NT2/D1 (cell line): ENCODE measurements at places on chromosomes 16 and 17.
A peak's percentile ranks its signal among the peaks of the same experiment; 100 is the strongest.

DNA sequence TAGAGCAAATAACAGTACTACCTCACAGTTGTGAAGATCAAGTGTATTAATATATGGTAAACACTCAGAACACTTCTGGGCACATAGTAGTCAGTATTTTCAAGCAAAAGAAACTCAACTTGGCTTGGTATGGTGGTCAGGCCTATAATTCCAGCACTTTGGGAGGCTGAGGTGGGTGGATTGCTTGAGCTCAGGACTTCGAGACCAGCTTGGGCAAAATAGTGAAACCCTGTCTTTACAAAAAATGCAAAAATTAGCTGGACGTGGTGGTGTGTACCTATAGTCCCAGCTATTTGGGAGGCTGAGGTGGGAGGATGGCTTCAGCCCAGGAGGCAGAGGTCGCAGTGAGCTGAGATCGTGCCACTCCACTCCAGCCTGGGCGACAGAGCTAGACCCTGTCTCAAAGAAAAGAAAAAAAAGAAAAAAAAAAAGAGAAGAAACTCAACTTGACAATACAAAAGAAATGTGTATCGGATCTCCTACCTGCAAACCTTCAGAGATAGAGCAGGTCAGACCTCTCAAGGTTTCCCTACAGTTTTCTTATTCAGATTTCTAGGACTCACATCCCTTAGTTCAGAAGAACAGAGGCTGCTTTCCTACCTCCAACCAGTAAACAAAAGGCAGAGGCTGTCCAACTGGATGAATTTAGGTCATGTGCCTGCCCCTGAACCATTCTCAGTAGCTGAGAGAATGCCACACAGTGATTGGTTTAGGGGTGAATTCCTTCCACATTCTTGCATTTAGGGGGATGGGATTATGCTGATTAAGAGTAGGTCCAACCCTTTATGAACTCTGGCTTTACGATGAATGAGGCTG lies 1.7 kb upstream of the KPNA2 start:
- DNase-seq: peak; percentile 87

- DNase-seq: no peak
Observed at GRCh38 chr16:73050201-73051099, 2.5 kb upstream of the ZFHX3 start.

DNA sequence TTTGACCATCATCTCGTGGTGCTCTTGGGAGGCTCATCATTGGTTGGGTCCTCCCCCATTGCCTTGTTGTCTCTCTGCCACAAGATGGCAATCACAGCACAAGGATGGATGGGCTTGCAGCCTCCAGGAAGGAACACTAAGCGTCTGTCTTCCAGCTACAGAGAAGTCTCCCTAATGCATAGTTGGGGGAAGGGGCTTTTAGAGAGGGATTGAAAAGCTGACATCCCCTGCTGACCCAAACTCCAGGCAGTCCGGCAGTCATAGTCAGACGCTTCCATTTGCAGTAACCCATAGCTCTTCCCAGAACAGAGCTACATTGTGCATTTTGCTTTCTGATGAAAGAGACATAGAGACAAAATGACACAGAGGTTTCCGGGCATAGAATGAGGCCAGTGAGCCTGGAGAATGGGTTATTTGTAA lies 111.4 kb downstream of the UTP18 start:
- DNase-seq: peak; percentile 67

GRCh38 chr17:7352503-7352889 lies 534 bp downstream of the KCTD11 start:
- no peak for DNase-seq

GRCh38 chr16:22077700-22078313 lies 14.5 kb upstream of the VWA3A start:
- DNase-seq: peak; percentile 38

- DNase-seq: no peak
Observed at GRCh38 chr16:57801098-57801808, 1.0 kb downstream of the KIFC3 start.

GRCh38 chr17:7436556-7437368 lies 1.5 kb downstream of the TMEM102 start:
- DNase-seq: peak; percentile 63

DNA sequence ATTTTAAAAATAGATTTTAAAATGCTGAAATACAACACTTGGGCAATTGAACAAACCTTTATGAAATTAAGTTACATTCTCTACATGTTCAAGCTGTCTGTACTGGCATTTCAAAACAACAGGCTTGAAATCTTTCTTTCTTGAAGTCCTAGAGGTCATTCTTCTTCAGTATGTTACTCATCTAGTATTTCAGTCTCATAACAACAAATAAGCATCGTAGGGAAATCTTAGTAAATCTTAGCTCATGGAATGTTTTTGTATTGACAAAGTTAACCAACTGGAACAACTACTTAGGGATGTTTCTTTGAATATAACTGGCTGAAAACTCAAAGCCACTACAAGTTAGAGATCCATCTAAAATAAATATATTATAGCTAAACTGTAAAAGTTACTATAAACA lies 96.6 kb downstream of the KIF2B start:
- no peak for DNase-seq

GRCh38 chr16:70747703-70748631 lies 53.0 kb downstream of the VAC14 start:
- DNase-seq: no peak

GRCh38 chr16:28875134-28876018 lies 2.9 kb upstream of the ATP2A1 start:
- DNase-seq: no peak

DNA sequence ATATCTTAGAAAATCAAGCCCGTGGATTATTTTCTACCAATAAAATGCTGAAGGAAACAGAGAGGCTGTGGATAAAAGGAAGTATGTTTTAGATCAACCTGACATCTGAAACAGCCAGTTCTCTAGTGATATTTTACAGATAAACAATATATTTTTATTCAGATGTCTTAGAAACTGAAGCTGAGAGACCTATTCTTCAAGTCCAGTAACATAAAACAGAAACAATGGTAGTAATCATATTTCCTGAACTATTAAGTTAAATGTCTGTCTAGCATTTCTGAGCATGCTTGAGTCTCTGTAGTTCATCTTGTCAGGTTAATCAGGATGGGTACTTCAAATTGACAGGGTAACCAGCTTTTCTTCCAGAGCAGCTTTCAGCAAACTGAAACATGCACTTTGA lies 449.6 kb upstream of the TOM1L1 start:
- DNase-seq: no peak

DNA sequence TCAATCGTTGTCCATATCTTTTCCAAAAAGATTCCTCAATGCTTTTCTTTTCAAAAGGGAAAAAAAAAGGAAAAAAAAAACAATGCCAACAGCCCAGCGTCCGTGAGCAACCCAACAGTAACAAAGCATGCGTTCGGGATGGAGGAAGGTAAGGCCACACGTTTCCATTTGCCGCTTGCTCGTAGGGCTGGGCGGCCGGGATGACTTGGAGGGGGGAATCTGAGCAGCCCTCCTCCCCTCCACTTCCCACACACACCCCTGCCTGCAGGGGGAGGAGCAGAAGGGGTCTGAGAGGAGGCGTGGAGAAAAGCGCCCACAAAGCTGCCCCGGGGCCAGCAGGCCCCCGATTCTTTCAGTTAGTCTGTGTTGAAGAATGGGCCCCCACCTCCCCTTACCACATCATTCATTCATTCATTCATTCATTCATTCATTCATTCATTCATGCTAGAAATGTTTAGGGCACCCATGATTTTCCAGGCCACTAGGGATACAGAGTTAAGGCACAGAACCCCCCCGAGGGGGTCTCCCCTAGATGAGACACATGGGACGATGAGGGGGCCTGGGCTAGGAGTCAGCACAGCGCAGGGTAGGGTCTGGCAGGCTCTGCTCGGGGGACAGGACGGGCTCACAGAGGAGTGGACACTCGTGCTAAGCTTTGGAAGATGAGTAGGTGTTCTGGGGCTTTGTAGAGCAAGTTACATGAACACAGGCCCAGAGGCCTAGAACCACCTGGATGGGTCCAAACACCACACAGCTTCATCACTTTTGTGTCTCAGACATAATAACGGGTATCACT lies 10.9 kb upstream of the TBX2 start:
- DNase-seq: no peak

GRCh38 chr17:55354941-55355340 lies 66.7 kb downstream of the MMD start:
- no peak for DNase-seq

GRCh38 chr16:88570691-88571092 lies 489 bp downstream of the ZC3H18 start:
- DNase-seq: no peak

DNA sequence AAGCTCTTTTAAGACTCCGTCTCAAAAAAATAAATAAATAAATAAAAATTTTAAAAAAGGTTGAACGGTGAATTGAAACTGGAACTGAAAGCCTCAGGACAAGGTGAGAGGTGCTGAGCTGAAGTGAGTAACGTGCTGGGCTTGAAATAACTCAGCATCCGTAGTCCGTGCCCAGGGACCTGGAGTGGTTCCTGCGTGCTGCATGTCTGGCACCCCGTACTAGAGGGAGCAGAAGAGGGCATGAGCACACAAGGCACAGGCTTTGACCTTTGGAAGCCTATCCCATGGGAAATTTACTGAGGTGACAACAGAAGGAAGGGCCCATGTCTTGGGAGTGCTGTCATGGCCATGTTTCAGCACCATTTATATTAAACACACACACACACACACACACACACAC lies 4.5 kb upstream of the MEIOB start:
- DNase-seq: no peak

GRCh38 chr17:81906476-81907218 lies 4.6 kb downstream of the PCYT2 start:
- no peak for DNase-seq

- no peak for DNase-seq
Observed at GRCh38 chr16:188674-189073, 8.4 kb downstream of the HBQ1 start.

GRCh38 chr17:40111221-40112128 lies 10.3 kb upstream of the MSL1 start:
- DNase-seq: no peak

DNA sequence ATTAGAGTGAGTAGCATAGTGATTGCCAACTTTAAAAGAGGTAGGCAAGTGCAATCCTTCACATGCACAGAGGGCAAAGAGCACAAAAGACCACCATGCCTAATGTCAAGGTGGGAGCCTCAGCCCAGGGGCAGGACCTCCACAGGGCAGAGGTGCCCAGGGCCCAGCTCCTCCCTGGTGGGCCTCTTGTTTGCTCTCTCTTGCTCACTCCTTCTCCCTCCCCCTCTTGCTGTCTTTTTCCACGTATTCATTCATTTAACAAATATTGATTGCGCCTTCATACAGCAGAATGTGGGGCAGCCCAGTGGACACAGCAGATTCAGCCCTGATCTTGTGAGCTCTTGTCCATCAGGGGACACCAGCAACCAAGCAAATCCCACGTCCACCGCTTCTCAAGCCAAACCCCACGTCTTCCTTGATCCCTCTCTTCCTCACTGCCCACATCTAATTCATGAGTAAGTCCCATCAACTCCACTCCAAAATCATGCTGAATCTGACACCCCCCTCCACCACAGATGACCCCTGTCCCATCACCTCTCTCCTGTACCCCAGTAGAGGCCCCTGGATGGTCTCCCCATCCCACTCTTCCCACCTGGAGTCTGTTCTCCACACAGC lies 44.1 kb upstream of the RPL38 start:
- DNase-seq: no peak

DNA sequence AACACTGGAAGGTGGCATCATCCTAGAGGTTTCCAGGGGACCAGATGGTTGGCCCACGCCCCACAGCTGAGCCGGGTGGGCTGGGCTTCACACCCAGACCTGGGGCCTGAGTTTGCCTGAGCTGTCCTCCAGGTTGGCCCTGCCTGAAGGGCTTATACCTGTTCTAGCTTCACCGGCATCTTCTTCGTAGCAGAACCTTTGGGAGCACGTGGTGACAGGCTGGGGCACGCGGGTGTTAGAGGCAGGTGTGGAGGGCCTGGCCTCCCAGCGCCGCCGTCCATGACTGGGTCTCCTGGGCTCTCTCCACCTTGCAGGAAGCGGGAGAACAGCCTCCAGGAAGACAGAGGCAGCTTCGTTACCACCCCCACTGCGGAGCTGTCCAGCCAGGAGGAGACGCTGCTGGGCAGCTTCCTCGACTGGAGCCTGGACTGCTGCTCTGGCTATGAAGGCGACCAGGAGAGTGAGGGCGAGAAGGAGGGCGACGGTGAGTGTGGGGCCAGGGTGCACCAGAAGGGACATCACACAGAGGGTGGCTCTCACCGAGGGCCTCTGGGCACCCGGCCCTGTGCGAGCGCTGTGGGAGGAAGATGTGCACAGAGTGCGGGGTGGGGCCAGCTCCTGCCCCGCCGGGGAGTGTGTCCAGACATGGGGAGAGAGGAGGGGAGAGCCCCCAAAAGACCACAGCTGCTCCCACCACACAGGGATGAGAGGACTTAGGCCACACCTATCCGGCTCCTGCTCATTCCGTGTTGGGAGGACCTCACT lies 4.6 kb upstream of the TEDC2 start:
- no peak for DNase-seq

DNA sequence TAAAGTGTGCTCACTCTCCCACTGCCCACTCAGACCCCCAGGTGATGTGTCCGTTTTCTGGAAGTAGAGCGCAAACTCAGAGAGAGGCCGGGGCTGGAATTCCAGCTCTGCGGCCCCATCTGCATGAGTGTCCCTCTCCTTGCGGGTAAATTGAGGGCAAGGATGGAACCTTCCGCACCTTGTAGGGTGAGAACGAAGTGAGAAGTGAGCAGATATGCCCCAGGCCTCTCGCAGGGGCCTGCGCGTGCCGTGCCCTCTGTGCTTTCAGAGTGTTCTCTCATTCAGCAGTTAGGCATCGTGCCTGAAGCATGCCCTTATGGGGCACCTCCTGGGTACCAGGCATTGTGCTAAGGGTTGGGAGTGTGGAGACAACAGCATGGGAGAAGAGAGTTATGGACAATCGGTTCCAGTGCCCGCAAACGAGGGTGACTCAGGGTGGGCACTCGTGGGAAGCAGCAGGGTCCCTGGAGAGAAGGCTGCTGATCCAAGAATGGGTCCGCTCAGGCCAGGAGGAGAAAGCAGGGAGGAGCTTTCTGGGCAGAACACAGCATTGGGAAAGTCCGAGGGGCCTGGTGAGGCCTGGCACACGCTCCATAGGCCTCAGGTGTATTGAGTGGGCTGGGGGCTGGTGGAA lies 23.8 kb downstream of the CMIP start:
- DNase-seq: no peak

DNA sequence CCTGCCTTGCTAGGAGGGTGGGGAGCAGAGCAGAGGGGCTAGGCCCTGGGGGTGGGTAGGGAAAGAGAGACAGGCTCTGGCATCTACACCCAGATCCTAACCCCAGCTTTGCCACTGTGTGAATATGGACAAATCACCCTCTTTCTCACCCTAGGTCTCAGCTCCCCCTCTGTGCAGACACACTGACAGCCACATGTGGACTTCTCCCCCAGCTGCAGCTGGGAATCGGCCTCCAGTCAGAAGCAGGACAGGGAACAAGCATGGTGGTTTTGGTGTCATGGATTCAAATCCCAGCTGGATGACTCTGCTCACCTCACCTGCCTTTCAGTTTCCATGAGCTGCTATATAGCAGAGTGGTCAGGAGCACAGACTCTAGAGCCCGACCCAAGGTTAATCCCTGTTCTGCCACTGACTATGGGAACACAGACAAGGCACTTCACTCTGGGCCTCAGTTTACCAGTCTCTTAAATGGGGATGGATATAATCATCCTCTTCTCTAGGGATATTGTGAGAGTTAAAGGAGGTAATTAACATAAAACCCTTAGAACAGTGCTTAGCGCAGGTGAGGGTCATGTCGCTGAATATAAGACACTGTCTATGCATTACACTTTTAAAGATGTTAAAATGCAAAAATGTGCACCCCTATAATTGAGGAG lies 26.2 kb upstream of the MAP3K14 start:
- no peak for DNase-seq

- DNase-seq: no peak
Observed at GRCh38 chr16:86579268-86580062, 1.1 kb downstream of the FOXL1 start.
